Activated CD4-positive, alpha-beta memory T cell treated with anti-CD3 and anti-CD28 coated beads for 36 hours (primary cell): ENCODE measurements at places on chromosomes 1 and 21.

GRCh38 chr21:36059823-36060158, 535 bp downstream of the SETD4 start:
- peak overlapping the region; percentile 82 for H3K4me3 ChIP-seq
- H3K36me3 ChIP-seq = peaks cover 33% of the 10 kb centered on the region
- H3K27ac ChIP-seq = peak overlapping the region; percentile 90
- H3K27me3 ChIP-seq = no peaks in the 10 kb centered on the region
- H3K4me1 ChIP-seq = peaks cover 20% of the 10 kb centered on the region
- DNase-seq = no peak

DNA sequence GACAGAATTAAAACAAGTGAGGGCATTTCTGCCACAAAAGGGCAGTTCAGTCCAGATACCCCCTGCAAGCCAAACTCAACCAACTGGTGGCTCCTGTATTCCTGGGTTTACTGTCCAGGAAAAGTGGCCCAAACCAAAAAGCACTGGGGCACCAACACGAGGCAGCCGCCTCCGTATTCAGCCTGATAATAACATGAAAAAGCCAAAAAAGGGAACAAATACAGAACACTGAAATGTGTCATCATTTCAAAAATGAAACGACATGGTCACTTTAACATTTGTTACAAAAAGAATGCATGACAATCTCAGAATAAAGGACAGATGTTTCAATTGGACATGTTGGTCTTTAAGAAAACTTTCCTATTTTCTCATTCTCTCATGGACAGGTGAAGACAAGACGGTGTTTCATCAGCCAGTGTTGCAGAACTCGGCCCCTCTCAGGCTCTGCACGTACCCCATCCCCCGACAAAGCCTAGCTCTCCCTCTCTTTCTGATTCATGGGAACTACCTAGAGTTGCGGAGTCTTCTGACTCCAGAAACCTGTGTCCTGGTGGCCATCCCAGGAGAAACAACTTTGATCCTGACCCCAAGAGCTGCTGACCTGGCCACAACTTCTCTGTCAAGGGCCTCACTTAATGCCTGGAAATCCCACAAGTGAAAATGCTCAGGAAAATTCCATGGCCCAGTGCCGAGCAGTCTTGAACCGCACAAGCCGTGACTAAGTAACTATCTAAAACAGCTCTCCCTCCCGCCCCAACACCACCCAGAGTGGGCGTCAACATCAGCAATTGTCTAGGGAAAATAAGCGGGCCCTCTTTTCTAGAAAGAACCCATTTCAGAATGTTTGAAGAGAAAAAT, 27.1 kb downstream of the ZBTB17 start:
- H3K4me1 ChIP-seq = peaks cover 64% of the 10 kb centered on the region
- H3K36me3 ChIP-seq = peaks cover 28% of the 10 kb centered on the region
- H3K4me3 ChIP-seq = peak overlapping the region; percentile 54
- peak; percentile 78 for DNase-seq
- H3K27me3 ChIP-seq = no peaks in the 10 kb centered on the region

DNA sequence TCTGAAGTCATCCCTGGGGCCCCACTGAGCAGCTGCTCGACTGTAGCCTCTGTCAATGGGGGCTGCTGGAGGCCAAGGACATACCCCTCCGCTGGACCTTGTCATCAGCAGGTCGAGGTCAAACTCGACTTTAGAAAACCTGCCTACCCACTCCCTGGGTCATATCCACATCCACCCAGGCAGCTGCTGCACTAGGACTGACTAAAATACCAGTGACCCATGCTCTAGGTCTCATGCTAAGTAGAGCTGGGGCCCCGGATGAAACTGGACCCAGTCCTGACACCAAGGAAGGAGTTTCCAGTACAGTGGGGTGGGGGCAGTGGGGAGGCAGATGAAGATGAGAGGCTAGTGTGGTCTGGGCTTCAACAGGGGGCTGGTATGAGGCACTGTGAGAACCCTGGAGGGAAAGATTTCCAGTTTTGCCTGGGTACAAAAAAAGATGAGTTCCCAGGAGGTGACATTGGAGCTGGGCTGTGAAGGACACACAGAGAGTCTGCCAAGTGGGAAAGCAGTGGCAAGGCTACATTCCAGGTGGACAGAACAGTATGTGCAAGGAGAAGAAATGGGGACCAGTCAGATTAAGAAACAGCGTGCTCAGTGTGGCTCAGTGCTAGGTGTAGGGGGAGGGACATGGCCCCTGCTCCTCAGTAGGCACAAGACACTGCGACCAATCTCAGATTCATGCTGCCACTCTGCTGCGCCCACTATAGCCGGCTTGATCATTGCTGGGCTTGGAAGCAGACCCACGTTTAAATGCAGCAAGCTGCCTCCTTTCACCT, 12.4 kb downstream of the SLC2A1 start:
- H3K4me3 ChIP-seq = no peak overlapping the region
- peak overlapping the region; percentile 69 for H3K27ac ChIP-seq
- peaks cover 90% of the 10 kb centered on the region for H3K4me1 ChIP-seq
- H3K36me3 ChIP-seq = peaks cover 28% of the 10 kb centered on the region
- no peaks in the 10 kb centered on the region for H3K27me3 ChIP-seq
- no peak for DNase-seq

GRCh38 chr21:42396799-42397745, 1.2 kb upstream of the TMPRSS3 start:
- H3K27ac ChIP-seq = no peak overlapping the region
- no peaks in the 10 kb centered on the region for H3K27me3 ChIP-seq
- peaks cover 63% of the 10 kb centered on the region for H3K4me1 ChIP-seq
- no peak overlapping the region for H3K4me3 ChIP-seq
- no peak for DNase-seq

DNA sequence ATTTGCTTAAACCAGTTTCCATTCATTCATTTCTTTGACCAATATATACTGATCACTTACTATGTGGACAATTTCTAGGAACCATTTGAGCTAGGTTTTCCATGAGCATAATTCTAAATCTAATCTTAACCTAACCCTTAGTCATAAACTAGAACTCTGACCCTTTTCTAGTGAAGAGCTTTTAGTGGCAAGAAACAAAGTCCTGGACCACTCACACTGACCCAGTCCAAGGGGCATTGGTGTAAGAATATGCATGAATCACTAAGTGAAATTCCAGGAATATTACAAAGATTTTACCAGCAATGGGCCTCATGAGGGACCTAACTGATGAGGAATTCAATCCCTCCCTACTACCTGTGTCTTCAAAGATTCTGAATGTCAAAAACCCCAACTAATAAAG, 40.6 kb upstream of the SLC2A1 start:
- no peak for DNase-seq
- no peaks in the 10 kb centered on the region for H3K4me1 ChIP-seq
- H3K27ac ChIP-seq = no peak overlapping the region
- no peak overlapping the region for H3K4me3 ChIP-seq

DNA sequence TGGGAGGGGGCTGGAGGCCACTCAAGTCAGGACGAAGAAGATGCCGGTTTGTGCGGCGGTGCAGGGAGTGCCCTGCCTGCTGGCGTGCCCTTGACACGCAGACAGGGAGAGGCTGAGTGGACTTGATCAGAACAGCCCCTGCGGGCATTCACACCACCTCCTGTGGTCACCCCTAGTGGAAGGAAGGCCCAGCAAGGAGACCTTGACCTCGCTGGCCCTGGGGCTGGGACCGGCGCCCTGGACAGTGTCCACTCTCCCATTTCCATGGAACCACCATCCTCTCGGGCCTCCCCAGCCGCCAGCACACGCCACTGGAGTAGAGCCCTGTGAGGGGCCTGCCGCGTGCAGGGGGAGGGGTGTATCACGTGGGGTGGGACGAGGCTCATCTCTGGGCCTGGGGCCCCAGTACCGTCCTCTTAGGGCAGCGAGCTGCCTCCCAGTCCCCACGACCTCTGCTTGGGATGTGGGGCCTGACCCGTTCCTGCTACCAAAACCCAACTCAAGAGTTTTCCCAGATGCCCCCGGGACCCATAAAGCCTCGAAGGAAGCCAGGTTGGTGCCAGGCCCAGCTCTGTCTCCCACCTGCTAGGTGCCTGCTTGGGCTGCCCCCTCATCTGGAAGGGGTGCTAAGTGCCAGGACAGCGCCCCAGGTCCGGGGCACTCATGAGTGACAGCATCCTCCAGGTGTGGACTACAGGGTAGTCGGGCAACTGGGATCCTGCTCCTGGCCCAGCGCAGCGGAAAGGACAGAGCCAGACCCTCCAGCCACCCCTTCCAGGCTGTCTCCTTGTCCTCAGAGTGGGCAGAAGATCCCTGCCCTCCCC, 62.8 kb downstream of the SLX9 start:
- no peaks in the 10 kb centered on the region for H3K36me3 ChIP-seq
- no peak overlapping the region for H3K27ac ChIP-seq

DNA sequence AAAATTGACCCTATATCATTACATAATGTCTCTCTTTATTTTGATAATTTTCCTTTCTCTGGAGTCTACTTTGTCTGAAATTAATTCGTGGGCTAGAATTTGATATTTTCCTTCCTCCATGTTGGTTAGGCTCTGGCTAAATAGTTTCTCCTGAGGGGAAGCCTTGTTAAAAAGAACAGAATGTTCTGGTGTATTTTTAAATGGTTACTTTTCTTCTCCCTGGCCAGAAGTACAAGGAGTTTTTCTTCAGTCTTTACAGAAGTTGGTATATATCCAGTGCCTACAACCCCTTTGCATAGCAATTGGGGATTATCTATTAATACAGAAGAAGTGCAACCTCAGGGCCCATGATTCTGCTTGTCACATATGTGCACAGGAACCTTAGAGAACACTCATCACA, 185.6 kb upstream of the RAB4A start:
- H3K36me3 ChIP-seq = peaks cover 16% of the 10 kb centered on the region
- no peak for DNase-seq
- peaks cover 5% of the 10 kb centered on the region for H3K27me3 ChIP-seq
- no peak overlapping the region for H3K4me3 ChIP-seq
- no peak overlapping the region for H3K27ac ChIP-seq
- no peaks in the 10 kb centered on the region for H3K4me1 ChIP-seq

DNA sequence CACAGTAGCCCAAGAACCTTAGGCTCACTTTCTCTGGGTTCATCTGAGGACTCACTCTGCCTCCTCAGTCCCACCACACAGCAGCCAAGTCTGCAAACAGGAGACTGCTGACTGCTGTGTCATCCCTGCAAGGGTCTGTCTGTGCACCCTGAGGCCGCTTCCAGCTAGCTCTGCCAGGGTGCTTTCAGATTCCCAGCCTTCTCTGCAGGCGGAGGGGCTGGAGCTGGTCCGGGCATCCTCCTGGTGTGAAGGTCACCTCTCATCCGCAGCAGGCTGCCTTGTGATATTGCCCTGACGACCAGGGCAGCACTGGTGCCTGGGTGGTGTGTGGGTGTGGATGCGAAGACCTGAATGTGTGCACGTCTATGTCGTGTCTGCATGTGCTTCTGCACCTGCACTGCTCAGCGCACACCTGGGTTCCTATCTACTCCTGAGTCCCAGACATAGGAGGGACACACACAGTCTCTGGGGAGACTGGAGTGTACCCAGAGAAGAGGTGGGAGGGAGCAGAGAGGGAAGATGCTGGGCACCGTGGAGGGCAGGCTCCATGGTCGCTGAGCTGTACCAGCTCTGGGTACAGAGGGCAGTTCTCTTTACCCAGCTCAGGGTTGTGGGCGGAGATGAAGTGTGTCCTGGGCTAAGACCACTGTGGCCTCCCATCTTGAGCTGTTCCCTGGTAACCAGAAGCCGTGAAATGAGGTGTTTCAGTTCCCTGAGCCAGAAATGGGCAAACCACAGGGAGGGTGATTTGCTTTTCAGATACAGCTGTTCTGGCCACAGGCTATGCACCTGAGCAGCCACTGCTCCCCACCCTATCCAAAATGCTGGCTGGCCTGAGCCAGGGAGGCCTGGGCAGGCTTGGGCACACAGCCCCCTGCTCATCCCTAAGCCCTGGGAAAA, 160.9 kb upstream of the CSF3R start:
- DNase-seq = no peak
- H3K4me3 ChIP-seq = no peak overlapping the region
- no peaks in the 10 kb centered on the region for H3K4me1 ChIP-seq
- H3K27me3 ChIP-seq = peaks cover 8% of the 10 kb centered on the region
- no peaks in the 10 kb centered on the region for H3K36me3 ChIP-seq

DNA sequence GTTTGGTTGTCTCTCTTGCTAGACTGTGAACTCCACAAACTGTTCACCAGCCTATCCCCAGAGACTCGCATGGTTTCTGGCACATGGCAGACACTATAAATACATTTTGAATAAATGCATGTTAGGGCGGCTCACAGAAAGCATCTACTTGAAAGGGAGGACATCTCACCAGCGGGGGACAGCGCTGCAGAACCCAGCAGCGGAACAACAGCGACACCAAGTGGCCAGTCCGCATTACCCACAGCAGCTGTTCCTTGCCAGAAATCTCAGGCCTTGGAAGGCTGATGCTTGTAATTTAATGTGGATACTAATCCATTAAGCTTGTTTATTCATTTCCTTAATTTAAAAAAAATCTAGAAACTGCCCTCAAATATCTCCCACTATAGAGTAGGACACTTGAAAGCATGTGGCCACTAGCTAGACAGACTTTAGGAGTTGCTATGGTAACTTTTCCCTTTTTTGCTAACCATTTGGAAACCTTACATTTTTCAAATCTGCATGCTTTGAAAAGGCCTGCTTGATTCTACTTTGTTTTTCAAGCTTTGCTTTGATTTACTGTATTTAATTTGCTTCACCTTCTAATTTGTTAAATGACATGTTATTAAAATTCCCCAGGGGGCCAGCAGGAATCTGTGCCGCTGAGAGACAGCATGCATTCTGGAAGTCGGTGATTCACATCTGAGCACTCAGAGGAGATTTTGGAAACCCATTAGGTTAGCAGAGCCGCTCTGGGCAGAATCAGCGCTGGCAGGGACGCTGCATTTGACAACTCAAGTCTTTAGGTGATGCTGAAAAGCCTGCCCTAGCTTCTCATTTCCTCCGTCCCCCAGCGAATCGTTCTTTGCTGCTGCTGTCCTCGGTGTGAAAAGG, 63.5 kb upstream of the SSX2IP start:
- H3K36me3 ChIP-seq = no peaks in the 10 kb centered on the region
- peak; percentile 86 for DNase-seq
- H3K4me1 ChIP-seq = peaks cover 14% of the 10 kb centered on the region
- H3K27ac ChIP-seq = no peak overlapping the region

GRCh38 chr1:9820521-9820920, 3.2 kb downstream of the CLSTN1 start:
- no peak for DNase-seq
- H3K36me3 ChIP-seq = peaks cover 4% of the 10 kb centered on the region
- H3K4me1 ChIP-seq = peaks cover 39% of the 10 kb centered on the region
- no peaks in the 10 kb centered on the region for H3K27me3 ChIP-seq

- H3K4me3 ChIP-seq = no peak overlapping the region
- peaks cover 2% of the 10 kb centered on the region for H3K27me3 ChIP-seq
- no peak overlapping the region for H3K27ac ChIP-seq
- DNase-seq = no peak
- H3K4me1 ChIP-seq = no peaks in the 10 kb centered on the region
These were observed 81.1 kb downstream of the TENT5C start for GRCh38 chr1:117686907-117687306.

- H3K27me3 ChIP-seq = no peaks in the 10 kb centered on the region
- H3K4me3 ChIP-seq = no peak overlapping the region
- H3K27ac ChIP-seq = no peak overlapping the region
- peaks cover 6% of the 10 kb centered on the region for H3K36me3 ChIP-seq
- DNase-seq = no peak
These were observed 37.2 kb downstream of the SETD4 start for GRCh38 chr21:36023092-36023480.

GRCh38 chr1:204326771-204327300, 32.9 kb downstream of the PLEKHA6 start:
- no peak for DNase-seq
- H3K27me3 ChIP-seq = peaks cover 7% of the 10 kb centered on the region
- no peak overlapping the region for H3K4me3 ChIP-seq
